GM23248 (cell line): ENCODE measurements at places on chromosomes 7 and 10. TPM values are rescaled to one million over a fixed set of nuclear protein-coding genes. Genes with fewer than 3 reads are reported as not detected.

Gene GARIN1A
- 0.43 and 0.89 TPM in 2 replicates for total RNA-seq

Gene RNLS
- 15.3 and 23.1 TPM in 2 replicates for total RNA-seq

Gene ZMIZ2
- 9.7 and 12.4 TPM in 2 replicates for total RNA-seq

Gene CPED1
- 20.2 and 23.0 TPM in 2 replicates for total RNA-seq

Gene OR13A1
- total RNA-seq: not detected in 2 replicates

Gene VIPR2
- total RNA-seq: not detected in 2 replicates

Gene ZNF853
- 0.22 and 0.51 TPM in 2 replicates for total RNA-seq

Gene TUBB8
- not detected in 2 replicates for total RNA-seq

Gene ZDHHC16
- total RNA-seq: 64.1 and 69.1 TPM in 2 replicates

Gene VAX1
- not detected in 2 replicates for total RNA-seq

Gene ZEB1
- 50.0 and 69.8 TPM in 2 replicates for total RNA-seq

Gene FLNC
- 304 and 353 TPM in 2 replicates for total RNA-seq

Gene SLC25A40
- total RNA-seq: 4.2 and 19.0 TPM in 2 replicates
